ENCODE measurements at places on chromosomes 1 and 21.

GRCh38 chr21:23690316-23690715, 1917.0 kb downstream of the MRPL39 start:
- no peak for DNase-seq

DNA sequence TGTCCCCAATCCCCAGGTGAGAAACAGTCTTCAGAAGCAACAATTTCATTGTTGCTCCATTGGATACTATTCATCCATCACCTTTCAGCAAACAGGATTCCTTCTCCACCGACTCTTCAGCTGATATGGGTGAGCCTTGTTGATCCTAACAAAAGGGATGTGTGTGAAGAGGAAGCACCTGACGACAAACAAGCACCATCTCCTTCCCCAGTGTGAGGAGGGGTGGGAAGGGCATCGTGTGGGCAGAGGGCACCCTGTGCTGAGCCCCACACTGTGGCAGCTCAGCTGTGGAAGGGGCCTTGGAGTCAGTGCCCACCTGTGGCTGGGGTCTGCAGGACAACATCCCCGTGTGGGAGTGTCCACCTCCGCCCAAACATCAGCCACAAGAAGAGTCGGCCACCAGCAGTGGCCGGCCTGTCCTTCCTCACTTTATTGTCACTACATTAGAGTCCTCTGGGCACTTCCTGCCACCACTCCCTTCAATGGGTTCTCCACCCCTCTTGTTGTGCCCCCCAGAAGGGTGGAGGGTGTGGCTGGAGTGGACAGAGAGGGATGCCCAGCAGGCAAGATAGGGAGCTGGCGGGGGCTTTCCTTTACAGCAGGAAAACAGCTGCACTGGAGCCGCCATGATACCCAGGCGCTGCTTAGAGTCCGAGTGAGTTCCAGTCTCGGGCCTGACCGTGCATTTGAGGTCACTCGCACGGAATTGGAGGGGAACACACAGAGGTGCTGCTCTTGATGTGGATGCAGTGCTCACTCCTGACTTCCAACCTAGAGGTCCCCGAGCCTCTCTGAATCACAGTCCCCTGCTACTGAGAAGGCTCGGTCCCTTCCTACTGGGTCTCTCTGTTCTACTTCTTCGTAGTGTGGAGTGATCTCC, 40.9 kb downstream of the VPS26C start:
- no peak for DNase-seq

- DNase-seq = no peak
Observed at GRCh38 chr1:177208920-177209319, 38.2 kb downstream of the BRINP2 start.

DNA sequence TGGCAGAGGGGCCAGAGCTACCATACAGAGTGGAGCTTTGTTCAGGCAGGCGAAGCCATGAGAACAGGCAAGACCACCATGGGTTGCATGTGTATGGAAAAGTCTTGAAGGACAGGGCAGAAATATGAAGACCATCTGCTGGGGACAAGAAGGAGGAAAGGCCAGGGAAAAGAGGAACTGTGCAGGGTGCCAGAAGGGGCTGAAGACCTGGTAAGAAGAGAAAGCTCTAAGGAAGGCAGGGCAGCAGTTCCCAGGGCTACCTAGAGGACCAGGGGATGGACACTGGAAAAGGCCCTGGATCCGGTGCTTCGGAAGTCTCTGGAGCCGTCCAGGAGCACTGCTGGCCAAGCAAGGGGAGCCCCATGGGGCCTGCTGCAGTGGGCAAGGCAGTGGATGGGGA, 43.4 kb downstream of the PKP1 start:
- DNase-seq = no peak

- DNase-seq = no peak
Observed at GRCh38 chr1:190320952-190321351, 156.7 kb downstream of the BRINP3 start.

DNA sequence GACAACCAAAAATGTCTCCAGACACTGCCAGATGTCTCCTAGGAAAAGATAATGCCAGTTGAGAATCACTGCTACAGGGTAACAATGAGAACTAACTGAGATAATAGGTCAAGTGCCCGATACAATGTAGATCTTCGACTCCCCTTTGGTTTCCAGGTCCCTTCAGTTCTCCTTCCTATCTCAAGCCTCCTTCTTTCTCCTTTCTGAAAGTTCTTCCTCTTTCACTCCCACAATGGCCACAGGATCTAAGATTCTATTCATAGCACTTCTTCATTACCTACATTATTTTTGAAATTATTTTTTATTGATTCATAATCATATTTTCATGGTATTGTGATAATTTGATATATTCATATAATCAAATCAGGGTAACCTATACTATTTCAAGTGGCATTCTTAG, 6.3 kb downstream of the PFDN2 start:
- no peak for DNase-seq

DNA sequence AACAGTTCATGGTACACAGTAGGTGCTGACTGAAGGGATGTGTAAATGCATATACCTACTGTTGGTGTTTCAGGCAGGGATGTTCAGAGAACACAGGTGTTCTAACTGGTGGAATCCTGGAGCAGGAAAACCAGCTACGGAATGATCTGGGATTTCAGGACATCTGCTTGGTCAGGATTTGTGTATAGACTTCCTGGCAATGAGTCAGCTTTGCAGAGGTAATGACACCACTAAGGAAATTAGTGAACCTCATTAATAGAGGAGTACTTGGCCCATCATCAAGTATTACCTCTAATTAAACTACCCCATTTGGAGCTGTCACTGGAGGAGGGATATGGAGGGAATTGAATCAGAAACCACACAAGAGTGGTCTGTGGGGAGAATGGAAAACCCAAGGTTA, 7.3 kb downstream of the MRPL37 start:
- DNase-seq = no peak

DNA sequence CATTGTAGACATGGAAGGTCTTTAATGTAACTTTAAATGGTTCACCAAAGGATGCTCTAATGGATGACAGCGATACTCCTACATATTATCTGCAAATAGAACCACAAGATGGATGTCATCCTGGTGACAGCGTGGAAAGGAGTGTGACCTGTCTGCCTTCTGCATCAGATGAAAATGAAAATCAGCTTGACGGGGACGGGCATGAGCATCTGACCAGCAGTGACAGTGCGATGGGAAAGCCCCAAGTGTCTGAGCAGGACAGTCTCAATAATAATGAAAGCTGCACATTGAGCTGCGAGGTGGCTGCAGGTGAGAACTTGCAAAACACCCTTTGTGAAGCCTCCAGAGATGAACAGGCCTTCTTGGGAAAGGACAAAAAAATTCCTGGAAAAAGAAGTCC, 25.2 kb downstream of the CNST start:
- no peak for DNase-seq

GRCh38 chr1:154742606-154743005, 127.5 kb downstream of the KCNN3 start:
- peak; percentile 40 for DNase-seq

- no peak for DNase-seq
Observed at GRCh38 chr1:212077028-212077427, 41.5 kb downstream of the DTL start.

DNA sequence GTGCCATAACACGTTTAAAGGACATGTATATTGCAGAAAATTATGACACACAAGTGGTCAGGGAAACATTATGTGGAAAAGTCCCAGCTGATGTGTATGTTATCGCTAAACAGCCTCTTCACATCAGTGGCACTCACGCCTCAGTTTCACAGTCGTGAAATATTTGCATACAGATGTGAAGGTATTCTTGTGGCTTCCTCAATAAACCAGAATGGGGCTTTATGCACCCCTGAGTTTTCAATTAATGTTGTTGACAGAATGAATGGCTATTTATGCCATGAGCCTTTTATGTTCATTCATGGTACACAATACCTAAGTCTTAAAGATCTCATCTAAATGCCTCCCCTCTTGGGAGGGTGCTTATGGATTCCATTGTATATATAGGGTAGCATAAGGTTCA, 202.1 kb upstream of the ADGRL2 start:
- no peak for DNase-seq

GRCh38 chr1:212496682-212497081, 64.0 kb downstream of the NENF start:
- DNase-seq = no peak

DNA sequence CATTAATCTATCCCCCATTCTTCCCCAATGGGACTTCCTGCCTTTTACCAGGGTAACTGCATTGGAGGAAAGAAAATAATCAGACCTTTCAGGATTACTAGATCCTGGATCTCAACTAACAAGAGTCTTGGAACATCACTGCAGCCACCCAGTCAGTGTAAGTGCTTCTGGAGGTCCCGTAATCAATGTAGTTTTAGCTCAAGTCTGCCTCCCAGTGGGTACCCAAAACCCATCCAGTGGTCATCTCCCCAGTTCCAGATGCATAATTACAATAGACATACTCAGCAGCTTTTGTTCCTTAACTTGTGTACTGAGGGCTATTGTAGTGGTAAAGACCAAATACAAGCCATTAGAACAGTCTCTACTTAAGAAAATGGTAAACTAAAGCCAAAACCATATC, 319.1 kb downstream of the GPATCH2 start:
- DNase-seq = no peak

DNA sequence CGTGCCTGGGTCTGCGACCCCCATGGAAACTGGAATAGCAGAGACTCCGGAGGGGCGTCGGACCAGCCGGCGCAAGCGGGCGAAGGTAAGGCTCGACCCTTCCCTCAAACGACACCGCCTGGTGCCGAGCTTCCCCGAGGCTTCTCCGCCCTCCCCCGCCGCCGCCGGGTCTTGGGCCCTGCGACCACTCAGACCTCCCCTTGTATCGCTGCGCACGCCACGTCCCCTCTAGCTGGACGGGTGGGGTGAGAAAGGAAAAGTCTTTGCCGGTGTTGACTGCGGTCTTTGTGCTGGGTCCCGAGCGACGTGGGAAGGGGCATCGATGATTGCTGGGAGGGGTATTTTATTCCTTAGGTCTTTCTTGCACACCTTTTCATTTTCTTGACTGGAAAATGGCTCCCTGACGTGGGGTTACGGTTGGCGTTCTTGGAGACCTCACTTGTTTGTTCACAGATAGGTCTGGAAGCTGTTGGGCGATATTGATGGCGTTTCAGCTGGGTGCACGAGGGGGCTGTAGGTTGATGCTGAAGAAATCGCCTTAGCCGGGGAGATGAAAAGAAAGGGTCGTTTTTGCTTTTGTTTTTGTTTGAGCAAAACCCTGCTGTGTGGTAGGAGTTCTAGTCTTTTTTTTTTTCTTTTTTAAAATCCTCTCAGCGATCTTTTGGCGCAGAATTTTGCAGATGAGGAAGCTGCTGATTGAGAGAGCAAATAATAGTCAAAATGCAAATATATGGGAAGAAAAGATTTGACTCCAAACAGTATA, 776 bp downstream of the KDM1A start:
- DNase-seq = no peak

DNA sequence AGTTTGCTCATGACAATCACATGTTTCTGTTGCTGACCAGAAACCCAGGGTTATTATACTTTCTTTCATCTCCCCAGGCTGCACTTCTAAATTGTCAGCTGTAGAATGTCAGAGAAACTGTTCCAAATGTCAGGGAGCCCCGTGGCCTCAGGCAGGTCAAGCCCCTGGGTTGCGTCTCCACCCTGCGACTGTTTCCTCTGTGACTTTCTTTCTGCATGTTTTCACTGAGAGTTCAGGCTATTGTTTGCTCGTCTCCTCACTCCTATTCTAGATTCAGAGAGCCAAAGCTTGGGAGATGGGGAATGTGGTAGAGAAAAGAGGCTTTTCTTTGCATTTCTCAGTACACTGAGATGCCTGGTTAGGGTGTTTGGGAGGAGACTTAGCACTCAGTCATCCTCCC, 97.4 kb downstream of the CENPF start:
- DNase-seq = no peak

- DNase-seq = no peak
Observed at GRCh38 chr21:44505673-44506278, 34.2 kb downstream of the KRTAP10-1 start.

GRCh38 chr1:184376369-184376768, 10.5 kb upstream of the C1orf21 start:
- no peak for DNase-seq

- DNase-seq = no peak
Observed at GRCh38 chr1:167252986-167253385, 32.3 kb downstream of the POU2F1 start.

DNA sequence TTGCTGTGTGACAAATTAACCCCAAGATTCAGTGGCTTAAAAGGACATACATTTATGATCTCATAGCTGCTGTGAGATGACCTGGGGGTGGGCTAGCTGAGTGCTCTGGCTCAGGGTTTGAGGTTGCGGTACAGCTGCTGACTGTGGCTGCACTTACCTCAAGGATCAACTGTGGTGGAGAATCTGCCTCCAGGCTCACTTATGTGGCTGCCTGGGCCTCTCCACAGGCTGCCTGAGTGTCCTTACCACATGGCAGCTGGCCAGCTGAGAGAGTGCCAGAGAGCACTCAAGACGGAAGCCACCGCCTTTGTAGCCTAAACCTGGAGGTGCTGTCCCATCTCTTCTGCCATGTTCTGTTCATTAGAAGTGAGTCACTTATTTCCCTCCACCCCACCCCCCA, 5.7 kb downstream of the LRRC71 start:
- DNase-seq = no peak

- no peak for DNase-seq
Observed at GRCh38 chr21:25179116-25179515, 428.2 kb downstream of the MRPL39 start.

GRCh38 chr1:53604291-53604919, 134.6 kb downstream of the GLIS1 start:
- no peak for DNase-seq

- no peak for DNase-seq
Observed at GRCh38 chr21:22346576-22346975, 1348.4 kb downstream of the NCAM2 start.

- DNase-seq = no peak
Observed at GRCh38 chr1:108017698-108018097, 52.7 kb upstream of the VAV3 start.

GRCh38 chr1:23899070-23899469, 14.1 kb downstream of the CNR2 start:
- DNase-seq = no peak

GRCh38 chr1:39204441-39205081, at the start of gene MACF1:
Gene MACF1, plus strand, starts transcription at chr1:39204695. Its CDS starts 328 bp downstream, at chr1:39205023.
- DNase-seq = peak; percentile 65

DNA sequence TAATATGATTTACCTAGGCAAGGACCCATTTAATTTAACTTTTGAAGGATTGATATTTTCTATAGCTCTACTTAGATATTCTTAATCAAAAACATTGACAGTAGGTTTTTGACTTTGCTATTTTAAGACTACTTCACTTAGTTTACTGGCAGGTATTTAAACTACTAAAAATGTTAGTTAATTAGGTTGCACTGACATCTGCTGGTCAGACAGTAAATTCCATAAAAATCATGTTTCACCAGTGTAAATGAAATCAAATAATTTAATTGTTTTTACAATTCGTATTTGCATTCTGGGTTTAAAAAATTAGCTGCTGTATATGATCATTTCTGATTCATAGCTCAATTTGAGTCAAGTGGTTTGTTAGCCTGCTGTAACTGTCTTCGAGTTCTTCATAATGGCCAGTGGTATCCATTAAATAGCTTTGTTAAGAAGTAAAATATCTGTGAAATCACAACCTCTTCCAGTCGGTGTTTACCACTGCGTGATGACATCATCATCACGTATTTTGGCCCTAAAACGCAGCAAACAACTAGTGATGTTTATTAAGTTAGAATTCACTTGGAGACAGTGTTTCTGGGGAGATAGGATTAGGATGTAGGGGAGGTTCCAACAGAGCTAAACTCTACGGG, 26.2 kb downstream of the EXTL2 start:
- DNase-seq = no peak

- no peak for DNase-seq
Observed at GRCh38 chr1:103367186-103367585, 158.3 kb upstream of the RNPC3 start.

All from head of caudate nucleus (tissue), 42 donors.